Naive thymus-derived CD4-positive, alpha-beta T cell (primary cell): ENCODE measurements at places on chromosomes 2 and 18. TPM values are rescaled to one million over a fixed set of nuclear protein-coding genes. Genes with fewer than 3 reads are reported as not detected.

The NEU2 gene
- not detected for total RNA-seq

The CHMP1B gene
- 56.1 TPM for total RNA-seq

The XIRP2 gene
- not detected for total RNA-seq

The CTDP1 gene
- total RNA-seq = 63.6 TPM

- no peaks in the 10 kb centered on the region for H3K27me3 ChIP-seq
- DNase-seq = no peak
- no peak overlapping the region for H3K4me3 ChIP-seq
- no peaks in the 10 kb centered on the region for H3K4me1 ChIP-seq
- no peak overlapping the region for H3K27ac ChIP-seq
These were observed 90.6 kb downstream of the POU3F3 start for GRCh38 chr2:104944495-104944894.

DNA sequence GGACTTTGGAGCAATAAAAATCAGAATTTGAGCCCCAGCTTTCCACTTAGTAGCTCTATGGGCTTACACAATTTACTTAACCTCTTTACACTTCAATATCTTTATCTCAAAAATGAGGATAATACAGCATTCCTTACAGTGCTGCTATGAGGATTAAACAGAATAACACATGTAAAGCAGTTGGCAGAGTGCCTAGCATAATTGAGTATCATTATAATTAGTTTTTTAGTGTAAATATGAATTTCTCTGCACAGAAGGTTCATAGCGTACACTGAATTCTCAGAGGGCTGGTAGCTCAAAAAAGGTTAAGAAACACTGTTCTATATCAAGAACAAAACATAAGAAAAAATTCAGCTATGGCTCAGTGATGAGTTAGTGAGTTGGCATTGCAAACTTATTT lies 190.4 kb upstream of the CYP26B1 start:
- no peak overlapping the region for H3K27ac ChIP-seq
- H3K27me3 ChIP-seq = no peaks in the 10 kb centered on the region
- H3K4me3 ChIP-seq = no peak overlapping the region
- H3K36me3 ChIP-seq = no peaks in the 10 kb centered on the region
- H3K4me1 ChIP-seq = no peaks in the 10 kb centered on the region

DNA sequence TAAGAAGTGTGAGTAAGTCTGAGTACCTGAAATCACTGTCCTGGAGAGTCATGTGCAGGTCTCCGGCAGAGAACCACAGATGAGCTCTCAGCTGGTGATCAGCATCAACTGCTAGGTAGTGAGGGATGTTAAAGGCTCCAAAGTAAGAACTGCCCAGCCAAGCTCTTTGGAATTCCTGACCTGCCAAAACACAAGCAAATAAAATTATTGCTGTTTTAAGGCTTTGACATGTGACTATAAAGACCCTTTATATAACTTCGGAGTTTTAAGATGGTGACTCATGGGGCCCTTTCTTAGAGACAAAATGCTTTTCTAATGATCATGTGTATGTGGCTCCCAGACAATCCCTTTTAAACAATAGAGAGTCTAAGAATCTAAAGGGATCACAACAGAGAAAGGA lies 855.7 kb downstream of the TRIB2 start:
- no peak for DNase-seq
- H3K4me1 ChIP-seq = no peaks in the 10 kb centered on the region

- H3K36me3 ChIP-seq = no peaks in the 10 kb centered on the region
- no peak overlapping the region for H3K4me3 ChIP-seq
- no peak overlapping the region for H3K27ac ChIP-seq
- H3K27me3 ChIP-seq = no peaks in the 10 kb centered on the region
- DNase-seq = no peak
These were observed 47.7 kb upstream of the WDR75 start for GRCh38 chr2:189393440-189394111.

- no peaks in the 10 kb centered on the region for H3K36me3 ChIP-seq
- H3K27ac ChIP-seq = no peak overlapping the region
- no peaks in the 10 kb centered on the region for H3K4me1 ChIP-seq
- no peak overlapping the region for H3K4me3 ChIP-seq
- no peak for DNase-seq
These were observed 55.9 kb downstream of the PLA2R1 start for GRCh38 chr2:160006475-160006874.

DNA sequence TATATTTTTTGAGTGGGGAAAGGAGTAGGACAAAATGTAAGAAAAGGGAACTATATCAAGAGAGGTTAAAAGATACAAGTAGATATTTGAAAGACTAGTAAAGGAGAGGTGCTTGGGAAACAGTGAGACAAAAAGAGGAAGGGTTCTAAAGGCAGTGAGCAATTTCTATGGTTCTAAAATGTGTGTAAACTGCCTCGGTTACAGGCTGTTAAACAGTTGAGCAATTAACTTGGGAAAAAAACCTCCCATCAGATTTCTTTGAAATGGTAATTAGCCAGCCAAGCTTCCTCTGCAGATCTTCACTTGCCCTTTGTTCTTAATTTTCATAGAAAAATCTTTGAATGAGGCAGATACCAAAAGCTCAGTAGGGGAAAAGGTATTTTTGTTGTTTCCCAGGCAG lies 238.7 kb upstream of the KCNH7 start:
- H3K4me1 ChIP-seq = no peaks in the 10 kb centered on the region
- H3K4me3 ChIP-seq = no peak overlapping the region
- H3K27me3 ChIP-seq = no peaks in the 10 kb centered on the region
- DNase-seq = no peak
